DMS 273 treated with DMSO at 0.1 percent for 48 hours (cell line): ENCODE measurements at places on chromosomes 11 and 22.

DNA sequence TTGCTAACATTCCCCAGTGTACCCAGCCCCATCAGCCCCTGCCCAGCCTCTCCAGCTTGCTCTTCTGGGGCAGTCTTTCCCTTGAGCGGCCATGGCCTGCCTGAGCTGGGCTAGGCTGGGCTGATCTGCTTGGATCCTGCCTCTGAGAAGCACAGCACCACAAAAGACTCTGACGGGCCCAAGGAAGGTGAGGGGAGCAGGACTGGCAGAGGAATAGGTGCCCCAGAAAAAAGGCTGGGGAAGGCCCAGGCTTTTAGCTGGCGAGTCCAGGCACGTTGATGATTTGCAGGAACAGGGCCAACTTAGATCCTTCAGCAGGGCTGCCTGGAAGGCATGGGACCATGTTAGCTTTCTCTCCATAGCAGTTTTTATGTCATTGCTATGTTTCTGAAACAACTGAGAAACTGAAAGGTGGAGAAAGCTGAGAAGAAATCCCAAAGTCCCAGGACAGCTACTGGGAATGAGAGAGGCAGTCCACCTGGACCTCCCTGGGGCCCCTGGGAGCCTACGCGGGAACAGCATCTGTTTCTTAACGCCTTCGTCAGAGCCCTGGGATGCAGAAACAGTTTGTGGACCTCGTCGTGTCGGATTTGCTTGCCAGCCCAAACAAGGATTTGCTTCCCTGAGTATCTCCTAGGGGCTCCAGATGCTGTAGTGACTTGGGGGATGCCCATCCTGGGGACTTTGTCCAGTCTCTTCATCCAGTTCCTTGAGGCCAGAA is 24.4 kb upstream of the FXYD6 start:
- no peak for DNase-seq

- no peak for DNase-seq
Measured at GRCh38 chr11:117972629-117973502, 13.3 kb upstream of the IL10RA start.

DNA sequence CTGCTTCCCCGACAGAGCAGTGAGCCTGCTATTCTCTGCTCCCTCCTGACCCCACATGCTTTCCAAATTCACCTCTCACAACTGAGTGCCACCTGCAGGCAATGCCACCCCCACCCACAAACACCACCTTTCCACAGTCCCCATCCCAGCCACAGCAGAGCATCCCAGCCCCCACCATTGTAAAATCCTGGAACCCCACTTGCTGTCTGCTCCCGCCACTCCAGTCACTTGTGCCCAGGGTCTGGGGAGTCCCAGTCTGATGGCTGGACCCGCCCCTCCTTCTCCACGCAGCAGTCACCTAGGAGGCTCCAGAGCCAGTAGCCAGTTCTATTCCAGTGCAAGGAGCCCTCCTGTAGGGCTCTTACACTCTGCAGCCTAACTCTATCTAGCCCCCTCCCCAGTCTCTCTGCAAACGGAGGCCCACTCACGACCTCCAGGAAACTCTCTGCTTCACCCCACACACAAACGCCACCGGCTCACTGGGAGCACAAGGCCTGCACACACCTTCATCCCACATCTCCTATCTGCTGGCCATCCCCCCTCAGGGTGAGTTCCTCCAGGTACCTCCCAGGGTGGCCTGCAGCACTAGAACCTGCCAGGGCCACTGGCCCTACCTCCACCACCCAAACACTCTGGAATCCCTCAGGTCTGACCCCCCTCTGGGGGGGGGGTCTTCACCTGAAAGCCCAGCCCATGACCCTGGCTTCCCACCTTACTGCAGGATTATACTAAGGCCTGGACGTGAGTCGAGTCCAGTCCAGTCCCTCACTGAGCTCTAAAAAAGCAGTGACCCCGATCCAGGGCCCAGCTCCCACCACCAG is 1.4 kb downstream of the GNB1L start:
- DNase-seq: no peak

- DNase-seq: no peak
Measured at GRCh38 chr22:30481711-30482110, 9.9 kb upstream of the SEC14L3 start.

GRCh38 chr11:16611401-16611921 is 127.0 kb upstream of the C11orf58 start:
- DNase-seq: no peak

DNA sequence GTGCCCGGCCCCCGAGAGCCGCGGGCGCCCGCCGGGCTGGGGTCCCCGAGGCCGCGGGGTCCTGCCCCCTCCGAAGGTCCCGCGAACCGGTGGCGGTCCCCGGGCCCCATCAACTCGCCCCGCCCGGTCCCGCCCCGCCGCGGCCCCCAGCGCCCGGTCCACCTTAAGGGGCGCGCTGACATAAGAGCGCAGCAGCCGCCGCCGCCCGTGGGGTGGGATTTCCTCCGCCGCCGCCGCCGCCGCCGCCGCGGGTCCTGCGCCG is at the start of gene ZDHHC8:
Gene ZDHHC8 (plus strand): TSS at position 208 of the 262 bp plus-strand sequence. CDS start 144 bp downstream, outside the sequence.
- no peak for DNase-seq

DNA sequence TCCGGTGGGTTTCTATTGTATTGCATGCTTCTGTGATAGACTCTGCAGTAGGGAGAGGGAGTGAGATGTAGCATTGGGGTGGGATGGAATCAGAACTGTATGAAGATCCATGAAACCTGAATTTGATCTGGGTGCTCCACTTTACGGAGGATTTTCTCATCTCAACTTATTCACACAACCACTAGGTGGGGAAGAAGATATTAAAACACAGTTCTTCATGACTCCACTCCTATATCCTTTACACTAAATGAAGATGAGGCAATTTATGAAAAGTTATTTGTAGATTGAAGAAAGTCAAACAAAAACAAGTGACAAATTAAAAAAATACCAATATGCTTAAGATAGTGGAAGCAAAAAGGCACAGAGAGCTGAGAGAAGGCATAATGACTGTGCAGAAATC is 92.6 kb upstream of the PDGFD start:
- DNase-seq: no peak

- DNase-seq: no peak
Measured at GRCh38 chr11:24714601-24715000, 217.7 kb downstream of the LUZP2 start.

DNA sequence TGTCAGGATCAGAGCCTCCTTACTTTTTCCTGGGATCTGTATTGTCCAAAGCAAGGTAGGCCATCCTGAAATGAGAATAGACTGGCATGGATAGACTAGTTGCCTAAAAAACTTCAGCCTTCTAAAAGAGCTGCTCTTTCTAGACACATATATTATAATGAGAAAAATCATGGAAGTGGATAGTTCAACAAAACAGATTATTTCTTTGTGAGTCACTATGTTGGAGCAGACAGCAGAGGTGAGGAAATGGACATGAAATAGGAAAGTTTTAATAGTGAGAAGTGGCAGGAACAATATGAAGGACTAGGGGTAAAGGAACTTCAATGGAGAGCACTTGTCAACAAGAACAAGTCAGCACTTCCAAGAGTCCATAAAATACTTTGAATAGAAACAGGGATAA is 101.9 kb upstream of the ANO3 start:
- no peak for DNase-seq

DNA sequence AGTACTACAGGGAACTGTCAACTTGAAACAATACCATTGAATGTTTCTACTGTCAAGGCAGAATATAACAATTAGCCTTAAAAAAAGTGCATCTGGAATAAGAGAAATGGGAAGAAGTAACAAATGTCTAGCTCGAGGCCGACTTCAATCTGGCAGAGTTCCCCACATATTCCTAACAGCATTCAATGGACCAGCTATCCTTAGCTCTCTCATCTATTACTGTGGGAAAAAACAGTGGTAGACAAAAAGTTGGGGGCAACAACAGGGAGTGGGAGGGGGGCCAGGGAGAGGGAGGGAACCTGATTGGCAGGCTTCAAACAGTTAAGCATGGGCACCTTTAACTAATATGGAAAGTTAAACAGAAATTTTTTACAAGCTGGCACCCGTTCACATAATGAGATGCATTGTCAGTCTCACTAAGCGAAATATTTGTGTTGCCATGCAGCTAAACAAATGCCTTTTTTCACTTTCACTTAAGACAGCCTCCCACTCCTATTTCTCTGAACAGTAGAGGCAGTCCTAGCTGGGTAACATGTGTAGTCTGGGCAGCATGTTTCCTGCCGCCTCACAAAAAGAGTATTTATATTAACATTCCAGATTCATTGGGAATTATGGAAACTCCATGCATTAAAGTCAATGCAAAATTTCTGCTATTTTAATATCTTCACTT is 62.2 kb upstream of the SOX6 start:
- no peak for DNase-seq

DNA sequence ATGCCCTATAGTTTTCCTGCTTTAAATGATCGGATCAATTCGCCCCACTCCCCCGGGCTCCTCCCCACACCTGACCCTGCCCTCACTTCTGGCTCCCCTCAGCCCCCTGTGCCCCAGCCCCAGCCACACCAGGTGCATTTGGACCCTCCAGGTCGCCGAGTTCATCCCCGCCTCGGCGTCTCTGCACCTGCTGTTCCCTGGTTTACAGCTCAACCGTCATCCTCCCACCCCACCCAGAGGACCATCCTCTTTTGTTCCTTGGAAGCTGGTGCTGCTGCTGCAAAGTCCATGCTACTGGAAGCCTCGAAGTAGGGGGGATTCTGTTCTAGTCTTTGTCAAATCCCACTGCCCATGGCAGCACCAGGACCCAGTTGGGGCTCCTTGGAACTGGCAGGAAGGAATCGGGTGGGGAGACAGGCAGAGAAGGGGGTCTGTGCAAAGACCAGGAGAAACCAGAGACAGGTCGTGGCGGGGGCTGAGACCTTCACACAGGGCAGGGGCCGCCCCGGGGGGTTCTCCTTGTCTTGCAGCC is 4.5 kb upstream of the MUC5B start:
- DNase-seq: no peak

- no peak for DNase-seq
Measured at GRCh38 chr22:36325154-36326031, 62.4 kb downstream of the MYH9 start.

GRCh38 chr11:130162733-130163132 is 3.2 kb downstream of the ST14 start:
- DNase-seq: no peak

- DNase-seq: no peak
Measured at GRCh38 chr22:38674888-38675287, 6.9 kb upstream of the TOMM22 start.

DNA sequence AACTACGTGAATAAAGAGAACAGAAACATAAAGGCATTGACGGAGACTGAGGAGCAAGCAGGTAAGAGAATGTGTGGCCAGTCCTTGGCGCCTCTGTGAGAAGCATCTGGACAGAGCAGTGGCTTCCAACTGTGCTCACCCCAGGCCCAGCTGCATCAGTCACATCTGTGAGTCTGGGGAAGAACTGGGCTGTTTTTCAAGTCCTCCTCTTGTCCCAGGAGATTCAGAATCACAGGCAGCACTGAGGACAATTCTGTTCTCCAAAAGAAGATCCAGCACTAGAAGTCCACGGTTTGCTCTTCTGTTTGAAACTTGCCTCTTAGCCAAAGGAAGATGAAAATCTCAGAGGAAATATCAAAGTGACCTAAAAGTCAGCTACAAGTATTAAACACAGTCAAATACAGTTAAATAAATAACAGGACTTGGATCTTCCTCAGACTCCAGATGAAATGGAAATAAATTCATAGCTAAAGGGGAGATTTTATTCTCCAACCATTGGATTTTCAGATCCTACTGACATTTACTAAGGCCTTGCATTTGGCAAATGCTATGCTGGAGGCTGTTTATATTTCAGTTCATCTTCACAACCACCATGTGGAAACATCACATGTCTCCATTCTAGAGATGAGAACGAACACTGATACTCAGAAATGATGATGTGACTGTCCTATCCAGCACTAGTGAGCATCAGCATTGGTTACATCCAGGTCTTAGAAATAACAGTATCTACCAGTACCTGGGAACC is 14.1 kb downstream of the FAM181B start:
- no peak for DNase-seq

- DNase-seq: no peak
Measured at GRCh38 chr11:748007-748359, 719 bp downstream of the TALDO1 start.

DNA sequence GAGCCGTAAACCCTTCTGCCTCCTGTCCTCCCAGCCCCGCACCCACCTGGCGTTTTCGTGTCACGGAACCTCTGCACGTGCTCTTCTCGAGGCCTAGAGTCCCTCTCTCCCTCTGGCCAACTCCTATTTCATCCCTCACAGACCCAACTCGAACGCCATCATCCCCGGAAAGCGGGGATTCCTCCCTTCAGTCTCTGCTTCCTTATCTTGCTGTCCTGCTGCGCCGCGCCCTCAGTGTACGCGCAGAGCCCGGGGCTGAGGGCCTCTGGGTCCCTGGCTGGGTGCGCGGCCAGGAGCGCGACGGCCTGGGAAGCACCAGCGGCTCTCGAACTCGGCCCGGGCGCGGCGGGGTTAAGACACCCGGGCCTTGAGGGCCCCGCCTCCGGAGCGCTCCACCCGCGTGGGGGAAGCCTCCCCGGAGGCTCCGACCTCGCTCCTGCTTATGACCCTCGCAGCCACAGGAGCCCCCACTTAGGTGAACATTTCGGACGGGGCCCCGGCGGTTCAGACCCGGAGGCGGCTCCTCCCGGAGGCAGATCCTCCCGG is 398 bp upstream of the ATG16L2 start:
- DNase-seq: no peak

DNA sequence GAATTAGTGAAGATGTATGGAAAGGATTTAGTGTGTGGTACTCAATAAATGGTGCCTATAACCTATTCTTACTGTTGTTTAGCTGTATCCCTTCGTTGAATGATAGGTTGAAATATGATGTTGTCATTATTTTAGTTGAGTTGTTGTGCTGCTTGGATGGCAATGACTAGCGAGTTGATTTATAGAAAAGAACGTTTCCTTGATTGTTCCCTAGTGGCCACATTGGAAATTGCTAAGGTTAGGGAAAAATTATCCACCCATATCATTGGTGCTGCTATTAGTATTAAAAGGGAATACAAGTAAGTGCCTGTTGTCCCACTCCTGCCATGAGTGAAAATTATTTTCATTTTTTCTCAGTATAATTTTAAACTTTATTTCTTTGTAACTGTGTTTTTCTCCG is 14.5 kb downstream of the EMSY start:
- no peak for DNase-seq

- peak; percentile 3 for DNase-seq
Measured at GRCh38 chr11:86919557-86920210, 35.5 kb downstream of the FZD4 start.

DNA sequence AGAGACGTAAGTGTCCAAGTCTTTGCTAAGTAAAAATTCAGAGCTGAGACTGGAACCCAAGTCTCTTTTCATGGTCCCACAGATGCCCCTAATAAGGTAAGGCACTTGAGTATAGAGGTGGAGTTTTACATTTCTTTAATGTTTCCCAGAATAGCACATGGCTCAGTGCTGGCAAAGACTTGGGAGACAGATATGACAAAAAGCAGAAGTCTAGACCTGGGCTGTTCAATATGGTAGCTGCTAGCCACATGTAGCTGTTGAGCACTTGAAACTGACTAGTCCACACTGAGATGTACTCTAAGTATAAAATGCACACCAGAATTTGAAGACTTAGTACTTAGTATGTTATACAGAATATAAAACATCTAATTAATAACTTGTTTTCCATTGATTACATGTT is 17.6 kb downstream of the VSTM5 start:
- no peak for DNase-seq

GRCh38 chr11:110973401-110973980 is 261.3 kb upstream of the ARHGAP20 start:
- DNase-seq: no peak

- DNase-seq: no peak
Measured at GRCh38 chr11:68028802-68029545, 1.5 kb upstream of the NDUFS8 start.
